ENCODE measurements at places on chromosomes 16 and 17.

DNA sequence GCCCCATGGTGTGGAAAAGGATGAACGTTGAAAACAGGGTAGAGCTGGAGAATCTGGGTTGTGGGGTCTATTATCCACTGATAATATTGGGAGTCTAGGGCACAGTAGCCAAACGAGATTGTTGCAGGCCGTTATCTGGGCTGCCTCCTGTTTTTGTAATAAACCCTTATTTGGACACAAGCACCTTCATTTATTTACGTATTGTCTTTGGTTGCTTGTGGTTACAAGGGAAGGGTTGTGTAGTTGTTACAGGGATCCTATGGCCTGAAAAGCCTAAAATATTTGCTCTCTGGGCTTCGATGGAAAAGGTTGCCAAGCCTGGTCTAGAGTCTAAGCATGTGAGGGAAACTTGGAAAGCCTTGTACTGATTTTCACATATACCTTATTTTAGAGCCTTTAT is 4.3 kb upstream of the SMARCE1 start:
- DNase-seq, result no peak

- no peak for DNase-seq
Observed at GRCh38 chr17:7634384-7634783, 4.4 kb downstream of the SHBG start.

GRCh38 chr17:20214794-20215193 is 205.6 kb downstream of the SPECC1 start:
- no peak for DNase-seq

DNA sequence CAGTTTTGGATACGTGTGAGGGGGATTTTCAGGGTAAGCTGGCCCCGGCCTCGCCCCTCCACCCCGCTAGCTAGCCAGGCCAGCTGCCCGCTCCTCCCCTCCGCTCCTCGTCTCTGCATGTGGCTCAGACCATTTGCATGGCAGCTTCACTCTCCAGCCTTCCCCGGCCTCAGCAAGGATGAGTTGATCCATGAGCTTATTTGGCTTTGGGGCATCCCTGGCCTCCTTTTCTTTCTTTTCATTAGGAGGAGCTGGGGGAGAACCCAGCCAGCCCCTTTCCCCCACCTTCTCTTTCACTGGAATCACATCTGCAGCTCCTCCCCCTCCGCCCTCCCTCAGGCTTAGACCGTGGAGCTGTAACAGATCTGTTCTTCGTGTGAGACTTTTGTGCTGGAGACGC is 30.7 kb downstream of the ELAC2 start:
- DNase-seq, result no peak

DNA sequence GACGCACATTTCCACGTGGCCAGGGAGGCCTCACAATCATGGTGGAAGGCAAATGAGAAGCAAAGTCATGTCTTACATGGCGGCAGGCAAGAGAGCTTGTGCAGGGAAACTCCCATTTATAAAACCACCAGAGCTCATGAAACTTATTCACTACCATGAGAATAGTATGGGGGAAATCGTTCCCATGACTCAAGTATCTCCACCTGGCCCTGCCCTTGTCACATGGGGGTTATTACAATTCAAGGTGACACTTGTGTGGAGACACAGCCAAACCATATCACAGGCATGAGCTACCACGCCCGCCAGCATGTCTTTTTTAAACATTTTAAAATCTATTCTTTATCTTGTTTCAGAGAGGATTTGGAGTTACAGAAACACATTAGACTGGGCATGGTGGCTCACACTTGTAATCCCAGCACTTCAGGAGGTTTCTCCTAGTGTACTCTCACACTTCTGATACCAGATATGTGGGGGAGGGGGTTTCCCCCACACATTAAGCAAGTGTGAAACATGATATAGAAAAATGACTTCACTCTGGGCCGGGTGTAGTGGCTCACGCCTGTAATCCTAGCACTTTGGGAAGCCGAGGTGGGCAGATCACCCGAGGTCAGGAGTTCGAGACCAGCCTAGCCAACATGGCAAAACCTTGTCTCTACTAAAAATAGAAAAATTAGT is 5.6 kb upstream of the ATMIN start:
- no peak for DNase-seq

GRCh38 chr17:42422412-42422957 is 571 bp downstream of the CAVIN1 start:
- no peak for DNase-seq

- DNase-seq, result no peak
Observed at GRCh38 chr17:71023249-71024030, 854.1 kb downstream of the KCNJ2 start.

DNA sequence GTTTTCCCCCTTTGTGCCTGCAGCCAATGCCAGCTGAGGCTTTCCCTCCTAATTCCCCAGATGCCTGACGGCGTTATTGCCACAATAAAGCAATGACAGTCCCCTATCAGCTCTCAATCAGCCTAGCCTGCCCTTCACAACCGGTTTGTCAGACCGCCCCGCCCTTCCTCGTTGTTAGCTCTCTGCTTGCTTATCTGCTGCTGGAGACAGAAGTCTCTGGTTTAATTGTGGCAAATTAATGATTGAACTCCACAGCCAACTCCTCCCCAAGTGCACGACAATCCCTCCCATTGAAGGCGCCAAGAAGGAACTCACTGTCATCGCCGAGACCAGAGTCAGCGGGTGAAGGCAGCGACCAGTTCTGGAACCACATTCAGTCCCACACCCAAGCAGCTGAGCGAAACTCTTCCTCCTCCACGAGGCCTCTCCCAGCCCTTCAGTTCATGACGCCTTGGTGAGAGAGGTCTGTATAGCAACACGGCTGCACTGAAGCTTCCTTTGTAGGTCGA is 474.4 kb downstream of the SLC39A11 start:
- DNase-seq, result no peak

- DNase-seq, result no peak
Observed at GRCh38 chr17:63675607-63676546, 24.0 kb downstream of the LIMD2 start.

DNA sequence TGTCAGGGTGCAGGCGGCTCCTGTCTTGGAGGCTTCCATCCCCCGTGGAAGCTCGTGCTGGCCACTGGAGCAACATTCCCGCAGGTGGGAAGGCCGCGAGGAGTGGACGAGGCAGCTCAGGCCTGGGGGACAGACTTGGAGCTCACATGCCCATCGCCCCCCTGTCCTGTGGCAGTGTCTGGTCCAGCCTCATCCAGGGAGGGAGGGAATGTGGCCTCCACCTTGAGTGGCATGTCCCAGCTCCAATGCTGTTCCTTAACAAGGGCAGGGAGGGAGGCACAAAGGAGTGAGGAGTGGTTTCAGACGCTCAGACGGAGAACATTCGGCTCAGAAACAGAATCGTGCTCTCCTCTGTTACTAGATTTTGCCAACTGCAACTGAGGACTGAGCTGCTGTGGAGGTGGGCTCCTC is 159.4 kb upstream of the CHMP6 start:
- DNase-seq, result no peak

- no peak for DNase-seq
Observed at GRCh38 chr17:246851-247421, 65.5 kb upstream of the DOC2B start.

- DNase-seq, result no peak
Observed at GRCh38 chr17:2433696-2434095, 32.8 kb upstream of the MNT start.

DNA sequence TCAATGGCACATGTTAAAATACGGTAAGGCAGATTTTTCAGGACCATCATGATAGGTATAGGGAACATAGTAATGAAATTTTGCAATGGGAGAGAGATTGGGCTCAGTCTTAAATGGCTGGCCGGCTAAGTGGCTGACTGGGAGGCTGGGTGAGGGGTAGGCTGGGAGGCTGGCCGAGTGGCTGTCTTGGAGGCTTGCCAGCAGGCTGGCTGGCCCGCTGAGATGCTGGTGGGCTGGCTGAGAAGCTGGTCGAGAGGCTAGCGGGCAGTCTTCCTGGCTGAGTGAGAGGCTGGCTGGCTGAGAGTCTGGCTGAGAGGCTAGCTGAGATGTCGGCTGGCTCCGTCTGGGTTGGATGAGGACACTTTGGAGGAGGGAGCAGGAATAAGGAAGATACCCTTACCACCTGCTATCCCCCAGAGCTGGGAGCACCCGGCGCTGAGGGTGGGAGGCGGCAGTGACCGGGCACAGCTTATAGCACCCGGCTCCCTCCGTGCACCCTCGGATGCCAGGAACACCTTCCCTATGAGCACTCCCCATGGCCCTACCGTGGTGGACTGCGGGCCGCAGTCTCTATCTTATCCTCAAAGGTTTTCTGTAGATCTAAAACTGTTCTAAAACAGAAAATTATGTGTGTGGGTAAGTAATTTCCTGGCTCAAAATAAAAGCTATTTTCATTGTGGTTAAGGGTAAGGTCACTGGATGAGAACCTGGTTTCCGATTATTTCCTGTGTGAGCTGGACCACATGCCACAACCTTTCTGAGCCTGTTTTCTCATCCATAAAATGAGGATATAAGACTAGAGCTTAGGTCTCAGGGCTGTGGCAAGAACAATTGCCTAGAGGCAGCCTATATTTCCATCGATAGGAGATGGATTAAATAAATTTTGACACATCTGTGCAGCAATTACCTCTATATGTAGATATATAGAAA is 34.5 kb upstream of the TMC5 start:
- no peak for DNase-seq

- no peak for DNase-seq
Observed at GRCh38 chr17:40072735-40073346, 10.1 kb downstream of the THRA start.

DNA sequence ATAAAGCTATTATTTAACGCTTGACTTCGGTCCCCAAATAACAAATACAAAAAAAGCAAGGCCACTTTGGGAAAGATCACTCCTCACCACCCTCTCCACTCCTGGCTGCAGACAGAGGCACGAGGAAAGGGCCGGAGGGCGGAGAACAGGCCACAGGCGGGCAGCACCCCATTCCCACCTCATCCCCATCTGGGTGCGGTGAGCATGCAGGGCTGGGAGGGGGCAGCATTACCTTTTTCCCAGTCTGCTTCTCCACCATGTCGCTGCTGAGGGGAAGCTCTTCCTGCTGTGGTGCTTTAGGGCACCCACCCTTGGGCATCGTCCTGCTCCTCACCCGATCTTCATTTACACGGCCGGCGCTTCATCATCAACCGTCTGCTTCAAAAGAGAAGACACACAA is 99.2 kb downstream of the ZNF778 start:
- DNase-seq, result no peak

DNA sequence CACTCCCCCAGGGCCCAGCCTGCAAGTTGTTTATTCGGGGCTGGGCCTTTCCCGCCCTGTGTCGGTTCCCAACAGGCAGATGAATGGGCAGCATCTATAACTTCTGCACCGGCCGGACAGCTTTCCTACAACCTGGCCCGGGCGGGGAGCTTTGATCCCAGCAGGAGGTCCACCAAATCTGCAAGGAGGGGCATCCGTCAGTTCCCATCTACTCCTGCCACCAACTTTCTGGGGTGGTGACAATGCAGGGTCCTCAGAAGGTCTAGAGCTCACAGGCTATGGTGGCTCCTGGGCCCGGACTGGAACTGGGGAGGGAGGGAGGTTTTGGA is 211.9 kb downstream of the NTN1 start:
- DNase-seq, result no peak

GRCh38 chr16:86244158-86244557 is 266.2 kb upstream of the FOXF1 start:
- DNase-seq, result no peak

- DNase-seq, result no peak
Observed at GRCh38 chr16:67543582-67543981, 15.0 kb downstream of the RIPOR1 start.

- no peak for DNase-seq
Observed at GRCh38 chr16:982145-983043, 824 bp downstream of the SOX8 start.

DNA sequence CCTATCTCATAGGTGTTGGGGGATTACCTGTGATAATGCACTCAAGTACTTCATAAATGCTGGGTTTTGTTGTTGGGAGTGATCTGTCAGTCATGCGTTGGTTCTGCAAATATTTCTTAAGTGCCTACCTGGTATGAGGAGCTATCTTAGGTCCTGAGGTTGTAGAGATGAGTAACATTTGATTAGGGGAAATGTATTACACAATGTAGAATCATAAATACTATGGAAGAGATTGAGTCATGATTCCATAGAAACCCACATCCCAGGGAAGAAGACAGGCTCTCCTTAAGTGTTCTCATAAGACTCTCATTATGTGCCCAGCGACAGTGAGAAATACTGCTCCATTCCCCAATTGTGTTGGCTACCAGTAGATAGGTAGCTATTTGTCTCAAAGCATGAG is 240.1 kb downstream of the FTO start:
- DNase-seq, result no peak

- no peak for DNase-seq
Observed at GRCh38 chr16:29310852-29311314, 95.6 kb downstream of the NPIPB11 start.

- no peak for DNase-seq
Observed at GRCh38 chr17:81529437-81529803, 1.2 kb downstream of the FSCN2 start.

GRCh38 chr16:78778101-78779004 is 678.9 kb downstream of the WWOX start:
- DNase-seq, result no peak

GRCh38 chr17:41777574-41778188 is 8.8 kb downstream of the JUP start:
- no peak for DNase-seq

- DNase-seq, result no peak
Observed at GRCh38 chr17:81716674-81716996, 4.6 kb downstream of the SLC25A10 start.

GRCh38 chr17:17525311-17525710 is 29.1 kb upstream of the RASD1 start:
- no peak for DNase-seq

DNA sequence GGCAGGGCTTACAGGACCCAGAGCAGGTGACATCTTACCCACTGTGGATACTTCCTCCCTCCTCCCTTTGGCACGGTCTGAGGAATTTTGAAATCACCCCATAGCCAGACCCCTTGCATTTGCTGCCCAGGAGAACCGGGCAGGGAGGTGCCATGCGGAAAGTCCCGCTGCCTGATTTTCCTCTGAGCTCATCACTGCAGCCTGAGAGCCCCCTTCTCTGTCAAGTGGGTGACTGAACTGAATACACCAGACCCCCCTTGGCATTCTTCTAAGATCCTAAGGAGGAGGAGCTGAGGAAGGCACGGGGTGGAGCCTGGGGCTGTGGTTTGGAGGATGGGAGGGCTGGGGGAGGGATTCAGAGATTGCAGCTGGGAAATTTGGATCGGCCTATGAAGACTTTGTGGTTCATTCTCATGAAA is 173.4 kb downstream of the RAB11FIP4 start:
- DNase-seq, result no peak

DNA sequence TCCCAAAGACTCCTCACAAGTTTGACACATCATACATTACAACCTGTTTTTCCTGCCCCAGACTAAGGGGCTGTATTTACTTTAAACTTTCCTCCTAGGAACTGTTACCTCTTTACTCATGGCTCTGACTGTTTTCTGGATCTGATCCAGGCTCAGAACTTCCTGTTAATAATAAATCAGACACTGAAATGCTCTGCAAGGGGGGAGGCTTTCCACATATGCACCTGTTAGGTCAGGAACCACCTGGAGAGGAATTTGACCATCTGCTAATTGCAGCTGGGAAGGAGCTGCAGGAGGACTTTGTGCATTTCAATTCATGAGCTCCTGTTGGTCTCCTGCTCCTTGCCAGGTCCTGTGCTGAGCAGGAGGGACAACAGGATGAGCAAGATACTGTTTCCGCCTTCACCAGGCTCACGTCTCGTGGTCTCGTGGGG is 476.9 kb upstream of the CDH5 start:
- no peak for DNase-seq

- no peak for DNase-seq
Observed at GRCh38 chr16:77409311-77409710, 25.5 kb downstream of the ADAMTS18 start.

All from T follicular helper cell (primary cell).